Activated naive CD4-positive, alpha-beta T cell treated with anti-CD3 and anti-CD28 coated beads, Interleukin-2, amount 50 U/mL, for 72 hours (primary cell): ENCODE measurements at places on chromosomes 3 and 15. TPM values are rescaled to one million over a fixed set of nuclear protein-coding genes. Genes with fewer than 3 reads are reported as not detected.

HIGD2B gene
- total RNA-seq = 0.27 TPM

PSTPIP1 gene
- total RNA-seq = 149 TPM

ERICH6 gene
- total RNA-seq = not detected

GRM2 gene
- 0.54 TPM for total RNA-seq

LRRC2 gene
- total RNA-seq = not detected

PARP15 gene
- total RNA-seq = 23.5 TPM

CHDH gene
- 0.47 TPM for total RNA-seq

CLN6 gene
- total RNA-seq = 38.0 TPM

ANKUB1 gene
- not detected for total RNA-seq

RGMA gene
- total RNA-seq = 0.32 TPM
